Coronary artery (tissue), 2 donors: ENCODE measurements at places on chromosomes 6 and 20.

DNA sequence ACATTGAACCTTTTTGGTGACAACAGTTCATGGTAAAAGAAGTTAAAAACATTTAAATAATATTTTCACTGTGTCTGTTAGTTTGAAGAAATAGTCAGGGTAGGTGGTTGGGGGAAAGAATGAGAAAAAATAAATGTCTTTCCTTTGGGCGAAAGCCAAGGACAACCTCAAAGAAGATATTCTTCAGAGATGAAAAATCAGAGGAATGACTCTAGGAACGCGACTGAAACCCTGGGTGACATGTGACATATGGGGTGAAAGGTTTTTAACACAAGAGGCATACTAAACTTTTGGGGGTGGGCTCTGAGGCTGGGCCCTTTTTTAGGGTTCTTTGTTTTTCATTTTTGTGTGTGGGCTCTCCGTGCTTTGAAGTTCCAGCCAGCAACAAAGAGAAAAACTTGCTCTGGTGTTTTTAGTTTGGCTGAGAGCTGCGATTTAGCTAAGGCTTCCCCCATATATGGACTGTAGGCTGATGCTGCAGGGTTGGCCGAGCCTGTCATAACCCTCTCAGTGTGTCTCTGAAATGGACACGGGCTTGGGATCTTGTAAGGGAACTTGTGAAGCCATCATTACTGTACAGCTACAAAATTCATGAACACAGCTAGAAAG is 610.1 kb upstream of the ARID1B start:
- no peak for DNase-seq

DNA sequence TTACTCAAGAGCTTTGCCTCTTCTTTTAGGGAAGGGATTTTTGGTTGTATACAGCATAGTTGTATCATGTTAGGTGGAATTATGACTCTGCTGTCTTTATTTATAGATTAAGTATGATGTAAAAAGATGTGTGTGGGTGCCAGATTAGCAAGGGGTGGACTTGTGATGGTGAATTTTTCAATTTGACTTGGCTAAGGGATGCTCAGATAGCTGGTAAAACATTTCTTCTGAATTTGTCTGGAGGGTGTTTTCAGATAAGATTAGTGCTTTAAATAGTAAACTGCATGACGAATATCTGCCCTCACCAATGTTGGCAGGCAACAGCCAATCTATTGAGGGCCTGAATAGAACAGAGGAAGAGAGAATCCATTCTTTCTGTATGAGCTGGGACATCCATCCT is 173.3 kb upstream of the TNFAIP3 start:
- no peak for DNase-seq

- DNase-seq, result no peak
Observed at GRCh38 chr6:25411316-25411950, 132.3 kb downstream of the CARMIL1 start.

DNA sequence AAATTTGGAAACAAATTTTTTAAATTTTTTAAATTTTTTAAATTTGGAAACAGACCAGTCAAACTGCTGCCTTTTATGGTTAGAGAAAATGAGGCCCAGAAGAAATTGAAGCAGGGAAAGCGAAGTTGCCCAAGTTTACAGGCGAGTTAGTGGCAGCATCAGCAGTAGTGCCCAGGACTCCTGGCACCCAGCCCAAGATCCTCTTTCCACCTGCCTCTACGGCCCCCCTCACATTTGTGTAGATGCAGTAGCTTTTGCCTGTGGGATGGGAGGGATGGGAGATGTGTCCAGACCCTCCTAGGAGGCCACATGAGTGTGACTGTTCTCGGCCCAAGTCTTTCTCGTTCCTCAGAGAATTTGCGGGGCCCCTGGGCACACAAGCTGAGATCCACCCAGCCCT is 49.8 kb downstream of the HNF4A start:
- no peak for DNase-seq

DNA sequence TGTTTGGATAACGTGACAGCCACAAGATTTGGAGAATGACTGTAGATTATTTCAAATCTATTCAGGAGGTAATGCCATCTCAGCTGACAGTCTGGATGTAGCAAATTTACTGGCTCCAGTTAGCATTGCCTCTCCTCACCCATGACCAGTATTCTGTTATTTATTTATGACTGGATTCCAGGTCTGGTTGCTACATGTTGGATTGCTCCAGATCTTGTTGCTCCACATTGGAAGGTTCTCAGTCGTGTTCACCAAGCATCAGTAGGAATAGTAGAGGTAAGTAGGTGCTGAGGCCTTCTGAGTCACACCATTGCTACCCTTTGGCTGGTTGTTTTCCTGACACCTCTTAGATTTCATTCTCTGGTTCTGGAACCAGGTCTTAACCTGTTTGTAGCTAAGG is 69.5 kb upstream of the ELOVL5 start:
- DNase-seq, result no peak
